ENCODE measurements at places on chromosomes 2 and 18. TPM values are rescaled to one million over a fixed set of nuclear protein-coding genes. Genes with fewer than 3 reads are reported as not detected.

CRYGC gene
- not detected for total RNA-seq

- DNase-seq, result no peak
Observed at GRCh38 chr2:233064530-233065199, 4.5 kb downstream of the INPP5D start.

- DNase-seq, result no peak
Observed at GRCh38 chr18:69580107-69580506, 179.4 kb downstream of the DOK6 start.

RPE gene
- 35.8 TPM for total RNA-seq

DNA sequence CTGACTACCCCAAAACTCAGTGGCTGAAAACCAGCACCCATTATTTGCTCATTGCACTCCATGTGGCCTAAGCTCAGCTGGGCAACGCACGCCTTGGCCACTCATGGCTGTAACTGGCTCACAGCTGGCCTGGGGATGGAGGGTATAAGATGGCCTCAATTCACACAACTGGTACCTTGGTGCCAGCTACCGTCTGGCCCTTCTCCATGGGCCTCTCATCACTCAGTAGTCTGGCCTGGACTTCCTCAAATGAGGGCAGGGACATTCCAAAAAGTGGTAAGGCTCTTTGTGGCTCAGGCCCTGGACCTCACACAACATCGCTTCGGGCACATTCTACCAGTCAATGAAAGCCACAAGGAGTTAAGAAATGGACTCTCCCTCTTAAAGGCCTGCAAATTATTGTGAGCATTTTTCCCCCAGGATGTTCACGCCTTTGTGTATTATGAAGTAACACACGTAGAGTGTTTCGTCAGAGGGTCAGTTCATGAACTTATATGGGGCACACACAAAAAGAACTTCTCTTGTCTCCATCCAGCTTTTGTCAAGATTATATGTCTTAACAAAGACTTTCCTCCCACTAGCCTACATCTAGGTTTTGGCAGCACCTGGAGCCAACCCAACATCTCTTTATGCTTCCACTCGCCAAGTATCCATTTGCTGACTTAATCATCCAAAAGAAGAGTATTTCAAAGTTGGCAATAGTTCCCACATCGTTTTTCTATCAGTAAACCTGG, 145.2 kb downstream of the CCBE1 start:
- DNase-seq, result no peak

DNA sequence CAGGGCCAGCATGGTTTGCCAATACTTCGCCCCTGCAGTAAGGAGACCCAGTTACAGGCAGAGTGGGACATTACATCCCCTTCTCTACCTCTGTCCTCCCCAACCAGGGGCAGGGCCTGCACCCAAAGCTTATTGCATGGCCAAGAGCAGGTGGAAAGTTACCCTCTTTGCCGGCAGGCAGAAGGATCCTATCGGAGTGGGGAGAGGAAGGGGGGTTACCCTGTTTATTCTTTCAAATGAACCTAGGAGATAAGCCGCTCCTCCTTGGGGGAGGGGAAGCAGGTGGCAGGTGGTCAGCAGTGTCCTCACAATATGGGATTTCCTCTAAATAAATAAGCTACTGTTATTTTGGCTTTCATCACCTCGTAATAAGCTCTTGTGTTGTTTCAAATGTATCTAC, 53.9 kb downstream of the SPATS2L start:
- DNase-seq, result no peak

All from activated T-cell treated with anti-CD3 and anti-CD28 coated beads, Interleukin-2, amount 50 U/mL, for 72 hours (primary cell).